ENCODE measurements at places on chromosomes 1 and 21.

DNA sequence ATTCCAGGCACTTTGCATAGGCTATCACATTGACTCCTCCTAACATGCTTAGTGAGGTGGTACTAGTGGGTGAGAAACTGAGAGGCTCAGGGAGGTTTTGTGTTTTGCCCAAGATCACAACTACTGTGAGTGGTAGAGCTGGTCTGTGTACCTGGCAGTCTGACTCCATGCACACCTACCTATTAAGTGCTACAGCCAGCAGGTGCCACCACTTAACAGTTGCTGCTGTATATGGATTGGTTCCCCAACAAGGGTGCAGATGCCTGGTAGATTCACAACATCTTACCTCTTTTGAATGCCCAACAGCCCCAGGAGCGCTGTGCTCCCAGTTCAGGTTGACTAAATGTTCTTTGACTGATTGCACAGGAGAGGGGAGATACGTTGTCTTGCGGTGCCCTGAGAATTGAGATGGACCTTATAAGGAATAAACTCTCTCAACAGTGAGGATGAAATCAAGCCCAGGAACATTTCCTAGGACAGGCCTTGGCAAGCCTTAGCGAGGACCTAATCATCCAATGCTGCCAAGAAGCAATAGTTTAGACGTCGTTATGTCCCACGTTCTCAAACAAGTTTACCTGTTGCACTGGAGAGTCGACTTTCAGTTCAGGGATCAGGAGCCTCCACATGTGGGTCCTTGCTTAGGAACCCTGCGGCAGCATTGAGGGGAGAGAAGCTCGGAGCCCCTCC lies 78.9 kb upstream of the F3 start:
- no peak for DNase-seq

- peak; percentile 0 for DNase-seq
These were observed 202.1 kb downstream of the NCAM2 start for GRCh38 chr21:21200103-21200938.

- DNase-seq: no peak
These were observed 130.6 kb upstream of the BRINP3 start for GRCh38 chr1:190608282-190608681.

GRCh38 chr1:9529190-9529589 lies 10.1 kb upstream of the SLC25A33 start:
- DNase-seq: no peak

- DNase-seq: no peak
These were observed 163.8 kb downstream of the SMYD3 start for GRCh38 chr1:246343251-246343650.

DNA sequence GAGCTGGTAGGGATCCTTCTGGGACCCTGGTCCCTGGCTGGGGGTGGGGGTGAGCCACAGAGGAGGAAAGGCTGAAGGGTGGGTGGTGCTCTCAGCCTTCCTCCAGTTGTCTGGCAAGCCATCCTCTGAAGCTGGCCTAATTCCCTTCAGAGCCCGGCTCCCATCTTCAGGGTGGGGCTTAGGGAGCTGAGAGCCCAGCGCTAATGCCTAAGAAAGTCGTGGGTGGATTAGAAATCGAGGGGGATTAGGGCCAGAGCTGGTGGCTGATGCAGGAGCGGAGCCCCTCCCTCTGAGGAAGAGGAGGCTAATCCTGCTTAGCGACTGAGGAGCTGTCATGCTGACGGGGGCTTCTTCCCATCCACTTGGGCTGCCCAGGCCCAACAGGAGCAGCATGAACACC lies 30.8 kb upstream of the DMBX1 start:
- DNase-seq: no peak

- DNase-seq: peak; percentile 60
These were observed 8.6 kb downstream of the EDEM3 start for GRCh38 chr1:184745929-184746638.

DNA sequence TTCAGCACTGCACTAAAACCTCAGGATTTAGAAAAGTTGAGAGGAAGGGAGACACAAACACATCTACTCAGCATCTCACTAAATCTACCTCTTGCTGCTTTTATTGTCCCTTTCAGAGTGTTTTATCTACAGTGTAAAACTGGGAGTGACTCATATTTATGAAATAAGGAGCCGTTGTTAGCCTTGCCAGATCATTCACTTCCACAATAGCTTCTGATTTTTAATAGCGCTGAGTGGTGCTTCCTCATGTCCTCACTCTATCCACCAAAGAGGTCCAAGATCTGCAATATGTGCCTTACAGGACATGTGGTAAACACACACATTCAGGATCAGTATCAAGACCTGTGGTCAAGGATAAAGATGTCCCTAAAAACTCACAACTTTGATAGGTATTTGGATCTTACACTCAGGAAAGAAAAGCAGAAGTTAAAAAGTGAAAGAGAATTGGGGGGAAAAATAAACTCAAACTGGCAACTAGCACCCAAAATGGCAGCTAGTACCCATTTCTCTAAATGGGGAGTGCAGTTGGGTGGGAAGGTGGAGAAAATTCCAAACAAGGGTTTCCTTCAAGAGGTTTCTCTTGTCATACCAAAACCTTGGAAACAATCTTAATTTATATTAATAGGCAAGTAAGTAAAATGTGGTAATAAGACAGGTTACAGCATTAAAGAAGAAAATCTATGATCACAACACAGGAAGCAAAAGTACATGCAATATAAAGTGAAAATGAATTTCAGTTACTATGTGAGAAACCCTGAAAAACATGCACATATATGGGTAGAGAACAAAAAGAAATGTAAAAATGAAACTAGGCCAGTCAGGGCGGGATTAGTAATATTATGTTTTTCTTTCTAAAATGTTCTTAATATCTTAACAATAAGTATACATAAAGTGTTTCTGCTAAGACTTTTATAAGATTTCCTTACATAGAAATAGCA lies 15.9 kb downstream of the DUSP10 start:
- DNase-seq: peak; percentile 47

- peak; percentile 89 for DNase-seq
These were observed 17.9 kb downstream of the MTX1 start for GRCh38 chr1:155226188-155226909.

- DNase-seq: peak; percentile 31
These were observed 30.2 kb downstream of the ADARB1 start for GRCh38 chr21:45104560-45104959.

GRCh38 chr1:93738075-93738622 lies 56.5 kb upstream of the BCAR3 start:
- DNase-seq: no peak

DNA sequence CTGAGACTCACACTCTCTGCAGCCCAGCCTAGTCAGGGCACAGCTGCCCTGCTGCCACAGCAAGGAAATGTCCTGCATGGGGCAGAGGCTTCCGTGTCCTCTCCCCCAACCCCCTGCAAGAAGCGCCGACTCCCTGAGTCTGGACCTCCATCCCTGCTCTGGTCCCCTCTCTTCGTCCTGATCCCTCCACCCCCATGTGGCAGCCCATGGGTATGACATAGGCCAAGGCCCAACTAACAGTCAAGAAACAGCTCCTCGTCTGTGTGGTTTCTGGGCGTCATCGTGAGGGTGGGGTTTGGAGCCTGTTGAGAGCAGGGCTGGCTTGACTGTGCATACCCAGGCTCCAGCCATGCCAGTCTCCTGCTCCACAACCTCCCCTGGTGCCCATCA lies 19.5 kb downstream of the FAAH start:
- peak; percentile 51 for DNase-seq

DNA sequence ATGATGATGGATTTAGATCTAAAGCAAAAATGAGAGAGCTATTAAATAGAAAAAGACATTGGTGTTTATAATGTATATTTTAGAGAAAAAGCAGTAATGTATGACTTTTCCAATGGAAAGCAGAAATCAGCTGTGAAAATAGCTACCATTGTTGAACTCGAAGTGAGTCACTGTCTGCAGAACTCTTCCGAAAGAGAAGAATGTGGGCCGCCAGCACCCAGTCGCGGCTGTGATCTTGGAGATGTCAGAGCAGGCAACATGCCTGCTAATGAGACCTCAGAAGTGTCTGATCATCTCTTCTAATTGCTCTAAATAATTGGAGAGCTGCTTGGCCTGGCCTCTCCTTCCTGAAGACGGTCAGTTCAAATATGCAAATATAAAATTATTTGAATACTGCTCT lies 333.6 kb upstream of the RUNX1 start:
- no peak for DNase-seq

DNA sequence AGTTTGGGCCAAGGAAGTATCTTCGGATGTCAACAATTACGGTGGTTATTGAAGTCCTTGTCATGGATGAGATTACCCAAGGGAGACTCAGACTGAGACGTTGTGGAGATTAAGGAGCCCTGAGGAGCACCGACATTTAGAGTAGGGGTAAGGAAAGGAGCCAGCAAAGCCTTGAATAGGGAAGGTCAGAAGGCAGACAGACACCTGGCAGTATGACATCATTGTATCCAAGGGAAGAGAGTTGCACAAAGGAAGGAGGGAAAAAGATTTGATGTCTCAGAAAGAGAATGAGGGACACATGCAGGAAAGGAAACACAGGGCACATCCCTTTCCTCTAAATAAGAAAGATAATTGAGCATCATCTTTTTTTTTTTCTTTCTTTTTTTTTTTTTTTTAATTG lies 11.7 kb downstream of the LAMC2 start:
- DNase-seq: no peak

GRCh38 chr1:203380420-203381150 lies 29.7 kb upstream of the FMOD start:
- no peak for DNase-seq

GRCh38 chr21:44433791-44434567 lies 21.3 kb upstream of the LRRC3 start:
- no peak for DNase-seq

DNA sequence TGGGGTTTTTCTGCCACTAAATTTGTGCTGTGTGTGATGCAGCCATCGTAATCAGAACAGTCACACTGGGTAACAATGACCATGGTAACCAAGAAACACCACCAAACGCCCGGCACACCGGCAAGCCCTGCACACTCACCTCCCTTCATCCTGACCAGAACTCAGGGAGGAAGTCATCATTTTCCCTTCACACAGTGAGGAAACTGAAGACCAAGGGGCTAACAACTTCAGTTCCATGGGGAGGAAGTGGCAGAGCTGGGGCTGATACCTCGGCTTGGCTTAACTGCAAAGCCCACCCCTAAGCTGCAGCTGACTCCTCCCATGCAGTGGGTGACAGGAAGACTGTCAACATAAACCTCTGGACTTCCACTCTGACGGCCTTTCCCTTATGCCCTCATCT lies 69.3 kb upstream of the BCAR3 start:
- peak; percentile 2 for DNase-seq

DNA sequence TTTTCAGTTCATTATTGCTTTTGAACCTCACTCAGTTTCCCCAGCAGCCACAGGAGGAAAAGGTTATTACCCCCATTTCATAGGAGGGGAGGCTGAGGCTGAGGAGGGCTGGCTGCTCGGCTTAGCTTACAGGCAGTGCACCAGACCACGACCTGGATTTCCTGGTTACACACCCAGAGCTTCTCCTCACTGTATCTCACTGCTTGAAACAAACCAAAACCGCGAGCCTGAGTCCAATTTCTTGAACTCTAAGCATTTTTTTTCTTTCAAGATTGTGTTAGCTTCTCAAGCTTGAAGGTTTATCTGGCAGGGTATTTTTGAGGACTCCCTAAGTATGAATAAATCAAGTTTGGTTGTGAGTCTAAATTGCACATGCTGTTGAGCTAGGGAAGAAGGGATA lies 188.9 kb upstream of the EDN2 start:
- DNase-seq: peak; percentile 76

GRCh38 chr1:193348091-193348768 lies 161.8 kb upstream of the B3GALT2 start:
- DNase-seq: no peak

- DNase-seq: no peak
These were observed 2.1 kb upstream of the CAPN8 start for GRCh38 chr1:223667484-223668182.

GRCh38 chr21:27108701-27109100 lies 141.8 kb upstream of the ADAMTS5 start:
- no peak for DNase-seq

GRCh38 chr1:112093372-112093694 lies 103.9 kb upstream of the KCND3 start:
- no peak for DNase-seq

- DNase-seq: no peak
These were observed 142.3 kb upstream of the EDN2 start for GRCh38 chr1:41626616-41627375.

DNA sequence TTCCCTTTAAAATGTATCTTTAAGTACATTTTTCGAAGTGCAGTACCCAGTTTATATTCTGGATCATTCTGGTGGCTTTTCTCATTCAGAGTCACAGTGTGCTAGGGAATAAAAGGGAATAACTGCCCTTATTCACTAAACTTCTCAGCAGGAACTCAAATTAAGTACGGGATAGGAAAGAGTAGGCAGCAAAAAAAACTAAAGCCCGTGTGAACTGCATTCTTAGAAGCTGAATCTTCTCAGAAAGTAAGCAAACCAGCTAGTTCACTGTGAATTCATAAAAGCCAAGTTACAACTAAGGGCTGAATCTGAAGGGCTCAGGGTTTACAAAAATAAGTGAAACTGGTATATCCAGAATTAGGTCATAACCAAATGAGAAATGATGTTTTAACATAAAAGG lies 22.0 kb downstream of the PRPF38A start:
- no peak for DNase-seq

- DNase-seq: no peak
These were observed 100.6 kb upstream of the AJAP1 start for GRCh38 chr1:4553761-4554160.

GRCh38 chr1:179175011-179175841 lies 54.3 kb downstream of the ABL2 start:
- no peak for DNase-seq

DNA sequence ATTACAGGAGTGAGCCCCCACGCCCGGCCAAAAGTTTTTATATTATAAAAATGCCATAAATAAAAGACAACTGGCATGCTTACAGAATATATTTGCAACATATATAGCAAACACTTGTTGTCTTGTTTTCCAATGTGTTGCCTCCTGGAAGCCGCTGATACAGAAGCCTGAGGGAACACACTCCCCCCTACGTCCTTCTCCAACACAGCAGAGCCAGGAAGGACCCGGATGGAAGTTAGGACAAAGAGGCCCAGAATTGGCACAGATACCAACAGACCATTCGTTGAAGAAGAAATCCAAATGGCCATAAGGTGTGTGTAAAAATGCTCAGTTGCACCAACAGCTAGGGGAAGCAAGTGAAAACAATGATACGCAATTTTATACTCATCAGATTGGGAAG lies 1.3 kb upstream of the PLA2G5 start:
- DNase-seq: no peak

- no peak for DNase-seq
These were observed 88.9 kb downstream of the XPR1 start for GRCh38 chr1:180720753-180721152.

- DNase-seq: peak; percentile 55
These were observed 27.4 kb upstream of the CTPS1 start for GRCh38 chr1:40951943-40952743.

- no peak for DNase-seq
These were observed 98.9 kb upstream of the FOXD3 start for GRCh38 chr1:63223426-63223825.

- DNase-seq: no peak
These were observed 64.1 kb upstream of the TMEM51 start for GRCh38 chr1:15089258-15089992.

- DNase-seq: no peak
These were observed 2.6 kb upstream of the LDLRAP1 start for GRCh38 chr1:25540750-25541342.
